ENCODE measurements at places on chromosomes 11 and 22.

DNA sequence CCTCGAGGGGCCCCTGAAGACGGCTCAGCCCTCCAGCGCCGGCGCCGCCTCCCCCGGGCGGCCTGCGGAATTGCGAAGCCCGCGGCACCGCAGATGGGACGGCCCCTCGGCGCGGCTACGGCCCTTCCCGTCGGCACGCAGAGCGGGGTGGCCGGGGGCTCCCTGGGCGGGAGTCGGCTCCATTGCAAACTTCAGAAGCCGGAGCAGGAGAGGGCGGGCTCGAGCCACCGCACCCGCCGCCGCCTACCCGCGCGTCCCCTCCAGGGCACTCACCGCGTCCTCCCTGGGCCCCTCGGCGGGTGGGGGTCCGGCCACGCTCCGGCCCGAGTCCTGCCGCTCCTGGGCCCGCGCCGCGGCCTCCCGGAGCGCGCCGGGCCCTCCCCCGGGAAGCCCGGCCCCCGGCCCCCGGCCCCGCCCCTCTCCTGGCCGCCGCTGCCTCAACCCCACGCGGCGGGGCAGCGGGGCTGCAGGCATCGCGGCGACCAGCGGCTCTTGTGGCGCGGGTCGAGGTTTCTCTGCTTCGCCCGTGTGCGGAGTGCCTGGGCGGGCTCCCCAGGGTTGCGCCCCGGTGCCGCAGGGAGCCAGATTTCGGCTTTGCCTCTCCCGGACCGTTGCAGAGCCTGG, at the start of gene PACSIN3:
Gene PACSIN3 (minus strand): TSS at position 359 of the 624 bp plus-strand sequence. CDS start 3,707 bp downstream, outside the sequence.
- peak; percentile 69 for DNase-seq

GRCh38 chr11:115623021-115623451, 118.8 kb upstream of the CADM1 start:
- peak; percentile 89 for DNase-seq

GRCh38 chr11:66593650-66594049, 665 bp downstream of the CCS start:
- no peak for DNase-seq

DNA sequence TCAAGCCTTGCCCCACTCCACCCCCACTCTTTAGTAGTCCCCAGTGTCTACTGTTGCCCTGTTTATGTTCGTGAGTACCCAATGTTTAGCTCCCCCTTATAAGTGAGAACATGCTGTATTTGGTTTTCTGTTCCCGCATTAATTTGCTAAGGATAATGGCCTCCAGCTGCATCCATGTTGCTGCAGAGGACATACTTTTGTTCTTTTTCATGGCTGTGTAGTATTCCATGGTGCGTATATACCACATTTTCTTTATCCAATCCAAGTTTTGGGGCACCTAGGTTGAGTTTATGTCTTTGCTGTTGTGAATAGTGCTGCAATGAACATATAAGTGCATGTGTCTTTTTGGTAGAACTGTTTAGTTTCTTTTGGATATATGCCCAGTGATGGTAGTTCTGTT, 16.2 kb upstream of the FXYD6 start:
- no peak for DNase-seq

DNA sequence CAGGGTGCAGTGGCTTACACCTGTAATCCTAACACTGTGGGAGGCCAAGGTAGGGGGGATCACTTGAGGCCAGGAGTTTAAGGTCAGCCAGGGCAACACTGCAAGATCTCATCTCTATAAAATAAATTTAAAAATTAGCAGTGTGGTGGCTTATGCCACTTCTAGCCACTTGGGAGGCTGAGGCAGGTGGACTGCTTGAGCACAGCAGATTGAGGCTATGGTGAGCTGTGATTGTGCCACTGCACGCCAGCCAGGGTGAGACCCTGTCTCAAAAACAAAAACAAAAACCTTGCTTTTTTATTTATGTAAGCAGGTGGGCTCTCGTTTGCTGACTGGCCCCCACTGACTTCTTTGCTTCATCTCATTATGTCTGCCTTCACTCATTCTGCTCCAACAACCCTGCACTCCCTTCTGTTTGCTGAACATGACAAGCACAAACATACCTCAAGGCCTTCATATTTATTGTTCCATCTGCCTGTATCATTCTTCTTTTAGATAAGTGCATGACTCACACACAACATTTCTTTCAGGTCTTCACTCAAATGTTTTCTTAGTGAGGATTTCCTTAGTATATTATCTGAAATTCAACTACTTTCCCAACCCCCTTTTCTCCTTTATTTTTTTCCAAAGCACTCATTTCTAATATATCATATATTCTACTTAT, 32.4 kb upstream of the CLNS1A start:
- no peak for DNase-seq

- no peak for DNase-seq
These were observed 1331.1 kb upstream of the RAG2 start for GRCh38 chr11:37929100-37929653.

DNA sequence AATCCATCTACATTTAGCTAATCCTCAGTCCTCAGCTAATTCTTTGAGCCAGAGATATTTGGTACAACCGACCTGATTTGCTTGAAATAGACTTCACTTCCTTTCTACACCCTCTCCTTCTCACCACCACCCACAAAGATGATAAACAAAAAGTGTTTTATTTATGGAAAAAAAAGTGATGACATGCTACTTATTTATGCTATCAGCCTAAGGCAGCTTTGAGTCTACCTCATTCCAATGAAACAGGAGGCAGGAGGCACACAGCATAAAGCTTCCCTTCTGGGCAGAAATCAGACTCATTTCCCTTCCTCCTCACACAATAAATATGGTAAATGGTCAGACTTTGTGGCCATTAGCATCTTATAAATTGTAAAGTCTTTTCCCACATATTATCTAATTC, 325.7 kb downstream of the SOX6 start:
- no peak for DNase-seq

- DNase-seq: no peak
These were observed 11.9 kb upstream of the PRRG4 start for GRCh38 chr11:32817852-32818183.

- no peak for DNase-seq
These were observed 58.9 kb downstream of the RPUSD4 start for GRCh38 chr11:126152586-126152985.

DNA sequence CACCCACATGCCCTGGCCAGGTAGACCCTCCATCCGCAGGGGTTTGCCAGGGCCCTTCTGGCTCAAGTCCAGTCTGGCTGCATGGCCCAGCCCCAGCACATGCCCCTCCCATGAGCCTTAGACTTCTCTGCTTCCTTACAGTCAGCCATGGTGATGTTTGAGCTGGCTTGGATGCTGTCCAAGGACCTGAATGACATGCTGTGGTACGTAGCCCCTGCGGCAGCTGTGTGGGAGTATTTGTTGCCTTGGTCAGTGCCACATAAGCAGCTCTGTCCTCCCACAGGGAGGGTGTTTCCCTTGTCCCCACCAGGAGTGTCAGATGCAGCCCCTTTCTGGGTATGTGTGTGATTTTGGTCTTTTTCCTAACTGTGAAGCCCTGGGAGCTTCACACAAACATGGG, 17.5 kb downstream of the CDC45 start:
- DNase-seq: no peak

DNA sequence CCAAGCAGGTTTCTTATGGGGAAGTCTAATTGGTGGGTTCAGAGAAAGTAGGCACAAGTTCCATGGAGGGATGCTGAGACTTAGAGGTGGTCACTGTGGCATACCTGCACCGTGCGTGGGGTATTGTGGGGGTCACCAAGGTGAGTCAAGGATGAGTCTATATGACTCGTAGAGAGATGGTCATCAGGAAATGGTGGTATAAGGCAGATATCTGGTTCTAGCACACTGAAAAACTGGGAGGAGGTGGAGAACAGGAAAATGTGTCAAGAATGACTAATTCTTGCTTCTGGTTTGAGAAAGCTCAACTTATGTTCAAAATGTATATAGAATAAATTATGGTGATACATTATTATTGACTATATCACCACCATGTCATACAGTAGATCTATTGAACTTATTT, 258.1 kb downstream of the RAB38 start:
- DNase-seq: no peak

DNA sequence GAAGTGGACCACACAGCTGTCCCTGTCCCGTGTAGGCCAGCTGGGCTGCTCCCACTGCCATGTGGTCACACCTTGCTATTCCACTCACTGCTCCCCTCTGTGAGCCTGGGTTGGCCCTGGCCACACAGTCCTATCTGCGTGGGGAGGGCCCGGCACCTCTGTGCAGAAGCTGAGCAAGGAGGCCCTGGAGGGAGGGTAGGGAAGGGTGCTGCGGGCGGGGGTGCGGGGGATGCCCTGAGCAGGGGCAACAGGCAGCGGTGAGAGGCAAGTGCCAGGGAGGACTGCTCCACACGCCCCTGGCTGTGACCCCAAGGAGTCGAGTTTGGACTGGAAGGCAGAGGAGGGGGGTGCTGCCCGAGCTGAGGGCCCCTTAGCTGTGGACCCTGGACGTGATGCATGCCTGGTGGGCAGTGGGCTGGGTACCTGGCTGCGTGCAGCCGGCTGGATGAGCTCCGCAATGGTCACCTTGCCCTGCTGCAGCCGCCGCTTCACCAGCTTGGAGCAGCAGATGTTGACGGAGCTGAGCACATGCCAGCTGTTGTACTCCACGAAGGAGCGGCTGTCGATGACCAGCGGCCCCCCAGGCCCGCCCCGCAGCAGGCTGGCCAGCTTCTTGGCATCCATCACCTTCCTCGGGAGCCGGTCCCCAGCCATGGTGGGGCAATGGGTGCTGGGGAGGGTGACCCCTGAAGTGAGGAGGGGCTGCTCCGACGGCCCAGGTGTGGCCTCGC, 6.7 kb downstream of the DUSP8 start:
- DNase-seq: no peak

GRCh38 chr22:31179345-31179744, 19.4 kb downstream of the RNF185 start:
- DNase-seq: no peak

GRCh38 chr22:38236786-38237185, 35.0 kb downstream of the MAFF start:
- peak; percentile 77 for DNase-seq

GRCh38 chr11:116547571-116547970, 225.2 kb downstream of the BUD13 start:
- DNase-seq: no peak

- peak; percentile 53 for DNase-seq
These were observed 71.5 kb upstream of the TTC12 start for GRCh38 chr11:113242767-113243397.

DNA sequence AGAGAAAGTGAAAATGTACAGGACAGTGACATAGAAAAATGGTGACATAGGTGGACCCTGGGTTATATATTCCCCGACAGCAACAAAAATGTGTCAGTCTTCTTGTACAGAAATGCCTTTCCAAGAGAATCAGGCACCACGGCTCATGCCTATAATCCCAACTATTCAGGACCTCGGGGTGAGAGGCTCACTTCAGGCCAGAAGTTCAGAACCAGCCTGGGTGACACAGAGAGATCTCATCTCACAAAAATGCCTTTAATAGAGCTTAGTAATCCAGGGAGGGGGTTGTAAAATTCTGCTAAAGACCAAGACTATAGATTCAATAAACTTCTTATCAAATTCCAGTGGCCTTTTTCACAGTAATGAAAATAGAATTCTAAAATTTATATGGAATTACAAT, 10.7 kb downstream of the ZNF195 start:
- no peak for DNase-seq

GRCh38 chr11:72352859-72353551, 81.3 kb downstream of the CLPB start:
- peak; percentile 85 for DNase-seq

DNA sequence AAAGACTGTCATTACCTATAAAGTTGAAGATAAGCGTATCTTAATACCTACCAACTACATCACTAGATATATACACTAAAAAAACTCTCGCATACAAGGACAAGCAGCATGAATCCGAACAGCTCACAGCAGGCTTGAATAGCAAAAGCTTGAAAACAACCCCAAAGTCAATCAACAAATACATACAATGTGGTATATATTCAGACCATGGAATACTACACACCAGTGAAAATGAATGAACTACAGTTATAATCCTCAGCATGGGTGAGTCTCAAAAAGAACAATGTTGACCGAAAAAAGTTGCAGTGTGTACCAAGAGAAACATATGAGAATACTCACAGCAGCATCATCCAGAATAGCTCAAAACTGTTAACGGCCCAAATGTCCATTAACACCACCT, 25.2 kb downstream of the USP28 start:
- no peak for DNase-seq

DNA sequence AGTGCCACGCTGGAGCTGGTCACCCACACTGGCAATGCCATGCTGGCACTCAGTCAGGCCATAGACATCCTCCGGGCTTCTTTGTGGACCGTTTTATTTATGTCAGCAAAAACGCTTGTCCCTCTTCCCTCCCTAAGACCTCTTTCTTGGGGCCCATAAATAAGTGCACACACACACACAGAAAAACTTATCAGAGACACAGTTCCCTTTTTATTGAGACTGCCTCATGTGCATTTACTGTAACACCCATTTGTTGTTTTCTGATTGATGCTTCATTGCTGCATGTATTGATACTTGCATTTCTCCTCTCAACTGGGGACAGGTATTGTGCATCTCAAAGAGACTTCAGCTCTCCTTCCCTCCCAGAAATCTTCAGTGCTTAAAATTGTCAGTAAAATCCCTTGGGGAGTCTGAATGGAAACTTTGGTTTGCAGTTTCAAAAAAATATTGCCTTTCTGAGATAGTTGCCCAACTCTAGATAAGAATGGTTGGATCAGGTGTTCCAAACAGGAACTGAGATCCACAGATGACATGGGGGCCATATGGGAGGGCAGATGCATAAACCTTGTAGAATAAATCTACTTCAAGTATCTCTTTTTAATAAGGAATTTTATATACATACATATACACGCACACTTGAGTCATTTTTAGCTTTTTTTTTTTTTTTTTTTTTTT, 50.9 kb downstream of the PPP2R1B start:
- no peak for DNase-seq

GRCh38 chr22:30445438-30446145, 20.0 kb downstream of the MTFP1 start:
- DNase-seq: no peak

GRCh38 chr11:1864231-1864630, 11.3 kb downstream of the LSP1 start:
- no peak for DNase-seq

- no peak for DNase-seq
These were observed 3.6 kb upstream of the TP53I11 start for GRCh38 chr11:44954051-44954906.

DNA sequence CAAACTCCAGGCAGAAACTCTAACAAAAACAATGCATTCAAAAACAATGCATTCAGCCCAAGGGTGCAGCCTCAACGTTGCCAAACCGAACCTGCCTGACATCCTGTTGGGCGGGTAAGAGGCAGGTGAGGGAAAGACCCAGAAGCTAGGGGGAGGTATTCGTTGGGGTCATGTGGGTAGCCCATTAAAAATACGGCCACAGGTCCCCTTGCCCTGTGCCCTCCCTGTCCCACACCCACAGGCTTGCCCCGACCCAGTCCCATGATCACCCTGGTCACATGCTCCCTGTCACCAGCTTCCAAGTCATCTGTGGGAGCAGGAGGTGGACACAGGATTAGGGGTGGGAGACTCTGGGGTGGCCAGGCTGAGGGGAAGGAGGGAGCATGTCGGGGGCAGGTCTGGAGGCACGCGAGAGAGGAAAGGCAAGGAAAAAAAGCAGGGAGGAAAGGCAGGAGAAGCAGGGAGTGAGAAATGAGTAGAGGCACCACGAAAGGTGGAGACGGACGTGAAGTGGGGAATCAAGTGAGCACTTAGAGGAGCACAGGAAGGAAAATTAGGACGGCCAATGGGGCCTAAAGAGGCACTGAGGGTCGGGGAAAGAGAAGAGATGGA, 683 bp downstream of the PLA2G6 start:
- DNase-seq: peak; percentile 22

GRCh38 chr11:44029977-44030911, 17.5 kb upstream of the ACCSL start:
- peak; percentile 93 for DNase-seq

- DNase-seq: no peak
These were observed 13.3 kb downstream of the IL17REL start for GRCh38 chr22:49999063-49999945.
